T-helper 17 cell (primary cell): ENCODE measurements at places on chromosomes 5 and 9. TPM values are rescaled to one million over a fixed set of nuclear protein-coding genes. Genes with fewer than 3 reads are reported as not detected.

Gene TPRN
- 6.3 TPM for total RNA-seq

Gene DNAH5
- total RNA-seq = not detected

Gene AGXT2
- total RNA-seq = not detected

Gene PCDH1
- total RNA-seq = 0.87 TPM

Gene LRRTM2
- 0.10 TPM for total RNA-seq

Gene OR1B1
- total RNA-seq = not detected

Gene DMRT3
- not detected for total RNA-seq
